ENCODE measurements at places on chromosomes 6 and 20.

DNA sequence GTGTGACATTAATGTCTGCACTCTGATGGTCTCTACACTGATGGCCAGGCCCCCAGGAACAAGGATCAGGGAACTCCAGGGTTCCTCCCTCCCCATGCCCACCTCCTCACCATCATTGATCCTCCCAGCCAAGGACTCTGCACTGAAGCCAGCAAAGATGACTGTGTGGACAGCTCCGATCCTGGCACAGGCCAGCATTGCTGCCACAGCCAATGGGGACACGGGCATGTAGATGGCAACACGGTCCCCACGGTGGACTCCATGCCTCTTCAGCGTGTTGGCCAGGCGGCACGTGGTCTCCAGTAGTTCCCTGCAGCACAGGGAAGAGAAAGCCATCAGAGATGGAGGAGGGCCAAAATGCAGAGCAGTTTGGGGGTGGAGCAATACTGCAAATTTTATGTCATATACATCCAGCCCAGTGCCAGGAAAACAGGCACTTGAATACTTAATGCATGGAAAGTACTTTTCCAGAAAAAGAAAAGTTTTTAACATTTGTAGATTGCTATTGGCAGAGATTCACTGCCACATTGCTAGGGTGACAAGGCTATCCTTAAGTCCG lies 27.2 kb downstream of the ACSS1 start:
- no peak for DNase-seq

GRCh38 chr6:41375598-41376151 lies 40.3 kb downstream of the NCR2 start:
- DNase-seq = no peak

DNA sequence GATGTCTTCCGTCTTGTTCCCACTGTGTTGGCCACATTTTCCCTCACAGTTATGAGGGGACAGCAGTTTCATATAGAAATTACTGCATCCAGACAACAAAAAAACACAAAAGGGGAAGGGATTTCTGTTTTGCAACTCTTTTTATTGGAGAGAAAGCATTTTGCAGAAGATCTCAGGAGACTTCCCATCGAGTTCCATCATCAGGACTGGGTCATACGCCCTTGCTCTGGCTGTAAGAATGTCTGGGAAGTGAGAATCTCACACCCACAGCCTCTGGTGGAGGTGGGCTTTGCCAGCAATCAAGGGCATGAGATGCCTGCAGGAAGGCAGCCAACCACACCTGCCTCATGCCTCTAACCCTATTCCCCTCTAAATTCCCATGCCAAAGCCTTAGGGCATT lies 5.8 kb upstream of the IGF2R start:
- no peak for DNase-seq

GRCh38 chr6:30219244-30219643 lies 6.0 kb upstream of the TRIM26 start:
- DNase-seq = peak; percentile 38

DNA sequence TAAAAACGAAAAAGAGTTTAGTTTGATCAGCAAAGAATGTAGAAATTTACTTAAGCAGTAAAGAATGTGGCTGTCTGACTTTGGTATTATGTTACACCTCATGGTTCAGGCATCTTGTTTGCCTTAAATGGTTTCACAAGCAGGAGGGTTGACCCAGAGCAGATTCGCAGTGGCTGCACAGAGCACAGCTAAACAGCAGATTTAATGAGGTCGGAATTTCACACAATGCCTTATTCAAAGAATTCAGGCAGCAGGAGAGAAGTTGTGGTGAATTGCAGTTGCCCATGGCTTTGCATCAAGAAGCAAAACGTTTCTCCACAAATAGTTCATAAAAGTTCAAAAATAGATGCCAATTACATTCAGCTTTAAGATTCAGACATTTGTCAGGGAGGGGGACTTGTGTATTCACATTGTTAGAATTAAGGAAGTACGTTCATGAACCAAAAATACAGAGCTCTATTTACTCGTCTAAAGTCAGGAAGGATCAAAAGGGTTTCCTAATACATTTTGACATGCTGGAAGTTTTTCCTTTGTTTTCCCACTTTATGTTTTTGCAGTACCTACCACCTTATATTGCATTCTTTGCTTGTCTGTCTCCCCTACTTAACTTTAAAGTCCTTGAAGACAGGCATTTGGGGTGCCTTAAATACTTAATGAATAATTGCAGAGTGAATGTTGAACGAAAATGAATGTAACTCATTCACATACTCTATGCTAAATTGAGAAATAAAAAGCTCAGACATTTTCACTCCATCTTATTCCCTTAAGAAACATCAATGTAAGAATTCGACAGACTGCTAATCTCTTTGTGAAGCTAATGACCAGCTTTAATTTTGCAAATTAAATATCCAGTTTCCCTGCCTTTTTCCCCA lies 1163.6 kb upstream of the CITED2 start:
- peak; percentile 48 for DNase-seq

DNA sequence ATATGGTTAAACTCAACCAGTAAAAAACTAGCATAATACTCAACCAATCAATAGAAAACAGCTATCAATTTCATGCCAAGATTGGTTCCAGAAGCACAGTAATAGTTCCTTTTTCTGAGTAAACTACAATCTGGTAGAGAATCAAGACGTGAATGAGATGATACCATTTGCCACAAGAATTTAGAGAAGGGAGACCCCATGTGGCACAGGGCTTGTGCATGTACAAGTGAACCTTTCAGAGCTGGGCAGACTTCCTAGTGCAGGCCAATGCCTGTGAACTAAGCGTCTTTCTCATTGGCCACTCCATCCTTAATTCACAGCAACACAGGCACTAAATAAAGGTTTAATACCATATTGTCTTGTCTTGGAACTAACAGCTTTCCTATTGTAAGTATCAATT lies 213.5 kb downstream of the RFPL4B start:
- DNase-seq = no peak

DNA sequence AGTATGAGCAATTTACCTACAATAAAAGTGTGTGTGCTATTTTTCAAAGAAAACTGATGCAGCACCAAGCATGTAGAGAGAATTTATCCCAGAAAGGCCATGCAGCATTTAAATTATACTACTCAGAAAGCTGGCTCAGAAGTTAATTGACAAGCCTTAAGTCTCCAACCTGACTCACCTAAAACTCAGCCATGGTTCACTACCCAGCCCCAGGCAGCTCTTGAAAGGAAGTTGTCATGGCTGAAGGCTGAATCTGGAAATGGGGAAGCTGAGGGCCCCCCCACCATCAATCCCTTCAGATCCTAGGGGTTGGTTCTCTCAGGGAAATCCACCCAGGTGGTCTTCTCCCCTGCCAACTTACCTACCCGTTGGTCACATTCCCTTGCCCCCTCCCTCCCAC lies 19.7 kb downstream of the PPIL6 start:
- peak; percentile 33 for DNase-seq

GRCh38 chr6:14026831-14027539 lies 90.6 kb upstream of the CD83 start:
- DNase-seq = no peak

DNA sequence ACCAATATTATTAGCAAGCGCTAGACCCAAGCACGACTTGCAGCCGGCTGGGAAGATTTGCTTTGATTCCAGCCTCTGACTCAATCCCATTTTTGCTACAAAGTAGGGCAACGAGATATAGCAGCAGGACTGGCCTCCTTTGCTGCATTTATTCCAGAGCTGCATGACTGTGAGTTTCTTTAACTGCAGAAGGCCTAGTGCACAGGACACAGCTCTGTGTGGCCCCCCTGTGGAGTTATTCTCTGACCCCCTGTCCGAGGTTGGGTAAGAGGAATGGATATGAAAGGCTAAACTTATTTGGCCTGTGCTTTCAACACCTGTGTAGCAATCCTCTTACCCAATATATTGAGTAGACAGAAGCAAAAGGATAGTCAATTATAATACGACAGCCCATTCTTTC lies 133.3 kb upstream of the SPTLC3 start:
- no peak for DNase-seq

DNA sequence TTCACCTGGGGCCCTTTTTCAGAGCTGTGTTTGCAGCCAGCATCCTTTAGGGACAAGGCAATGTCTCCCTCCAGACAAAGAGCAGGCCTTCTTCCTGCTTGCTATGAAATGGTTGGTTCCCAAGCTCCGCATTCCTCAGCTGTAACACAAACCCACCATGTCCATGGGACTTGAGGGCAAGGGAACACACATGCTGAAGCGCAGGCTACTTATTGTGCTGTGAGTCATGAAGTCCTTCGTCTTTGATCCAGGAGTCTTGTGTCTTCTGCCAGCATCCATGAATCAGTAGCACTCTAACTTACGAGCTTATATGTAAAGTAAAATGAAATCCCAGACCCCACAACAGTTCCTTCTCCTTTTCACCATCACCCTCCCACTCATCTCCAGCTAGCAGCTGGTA lies 59.0 kb downstream of the ANKRD60 start:
- no peak for DNase-seq

- no peak for DNase-seq
Measured at GRCh38 chr6:131053546-131054240, 9.4 kb downstream of the EPB41L2 start.

- no peak for DNase-seq
Measured at GRCh38 chr6:37171201-37171969, 1.4 kb downstream of the PIM1 start.

DNA sequence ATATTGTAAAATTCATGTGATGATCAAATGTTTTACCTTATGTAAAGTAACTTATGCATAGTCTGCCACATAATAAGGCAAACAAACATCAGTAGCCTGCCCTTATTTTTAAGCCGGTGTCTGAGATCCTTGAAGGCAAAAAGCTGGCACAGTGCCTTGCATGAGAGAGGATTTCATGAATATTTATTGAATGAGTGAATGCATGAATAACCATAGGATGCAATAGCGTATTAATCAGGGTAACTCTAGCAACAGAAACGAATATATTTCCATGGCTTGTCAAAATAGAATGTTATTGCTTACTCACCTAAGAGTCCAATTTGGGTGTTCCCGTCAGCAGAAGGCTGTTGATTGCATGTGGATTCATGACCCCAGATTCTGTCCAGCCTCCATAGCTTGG lies 34.9 kb downstream of the BTBD3 start:
- no peak for DNase-seq

GRCh38 chr20:37365760-37366638 lies 20.1 kb downstream of the SRC start:
- DNase-seq = no peak

- no peak for DNase-seq
Measured at GRCh38 chr6:163354761-163355425, 59.6 kb upstream of the QKI start.

DNA sequence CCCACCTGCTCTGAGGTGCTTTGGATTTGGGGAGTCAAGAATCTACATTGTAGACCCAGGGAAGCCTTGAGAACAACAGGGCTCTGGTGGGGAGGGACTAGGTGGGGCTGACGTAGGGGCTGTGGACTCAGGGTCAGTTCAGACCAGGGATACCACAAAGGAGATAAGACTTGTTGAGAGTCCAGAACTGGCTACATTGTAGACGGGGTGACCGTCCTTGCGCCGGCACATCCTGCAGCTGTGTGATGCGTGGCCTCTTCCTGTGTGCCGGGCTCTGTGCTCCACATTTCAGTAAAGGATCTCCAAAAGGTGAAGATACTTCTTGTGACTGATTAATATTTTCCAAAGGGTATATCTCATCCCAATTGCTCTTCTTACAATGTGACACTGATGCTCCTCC lies 9.8 kb upstream of the TLDC2 start:
- DNase-seq = no peak

DNA sequence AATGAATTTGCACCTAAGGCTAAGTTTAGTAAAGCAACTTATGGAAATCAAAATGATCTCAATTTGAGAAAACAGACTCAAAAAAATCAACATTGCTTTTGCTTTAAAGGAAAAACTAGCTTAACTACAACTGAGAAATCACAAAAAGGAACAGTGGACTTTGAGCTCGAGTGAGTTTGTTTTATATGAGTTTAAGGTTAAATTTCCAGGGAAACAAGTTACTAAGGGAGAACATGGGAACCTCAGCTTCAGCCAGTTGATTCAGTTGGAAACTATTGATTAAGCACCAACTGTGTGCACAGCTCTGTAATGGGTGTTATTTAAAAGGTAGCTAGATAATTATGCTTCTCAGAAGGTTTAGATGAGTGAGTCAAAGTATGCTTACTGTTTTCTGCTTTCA lies 85.7 kb downstream of the TBC1D7 start:
- DNase-seq = no peak

GRCh38 chr20:58300321-58300720 lies 9.2 kb upstream of the RAB22A start:
- DNase-seq = no peak

DNA sequence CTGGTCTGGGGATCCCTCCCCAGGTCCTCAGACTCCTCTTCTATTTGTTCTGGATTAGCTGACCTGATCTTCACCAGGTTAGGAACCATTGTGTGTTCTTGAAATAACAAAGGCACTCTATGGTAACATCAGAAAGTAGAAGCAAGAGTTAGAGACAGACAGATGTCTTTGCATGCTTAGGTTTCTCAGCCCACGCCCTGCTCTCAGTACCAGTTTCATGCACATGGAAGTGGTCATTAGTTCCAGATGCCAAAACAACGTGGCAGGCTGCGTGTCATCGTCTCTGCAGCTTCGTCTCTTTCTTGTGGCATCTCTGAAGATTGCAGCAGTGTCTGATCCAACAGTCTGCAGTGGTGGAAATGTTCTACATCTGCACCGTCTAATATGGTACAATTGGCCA lies 89.4 kb downstream of the PACRG start:
- DNase-seq = no peak

DNA sequence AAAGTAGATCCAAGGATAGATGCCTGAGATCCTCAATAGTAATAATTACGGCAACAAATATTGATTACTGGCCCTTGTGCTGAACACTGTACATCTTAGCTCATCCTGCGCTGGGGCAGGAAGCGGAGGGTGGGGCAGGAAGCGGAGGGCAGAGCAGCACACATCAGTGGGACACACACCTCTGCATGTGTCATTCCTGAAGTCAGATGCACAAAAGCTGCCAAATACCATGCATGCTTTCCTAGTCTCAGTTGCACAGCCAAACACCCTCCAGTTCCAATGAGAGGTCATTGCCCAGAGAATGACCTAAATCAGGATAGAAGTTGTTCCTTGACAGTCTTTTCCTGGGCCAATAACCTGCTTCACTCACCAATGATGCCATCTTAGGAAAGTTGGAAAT lies 74.4 kb upstream of the FOXC1 start:
- DNase-seq = no peak

DNA sequence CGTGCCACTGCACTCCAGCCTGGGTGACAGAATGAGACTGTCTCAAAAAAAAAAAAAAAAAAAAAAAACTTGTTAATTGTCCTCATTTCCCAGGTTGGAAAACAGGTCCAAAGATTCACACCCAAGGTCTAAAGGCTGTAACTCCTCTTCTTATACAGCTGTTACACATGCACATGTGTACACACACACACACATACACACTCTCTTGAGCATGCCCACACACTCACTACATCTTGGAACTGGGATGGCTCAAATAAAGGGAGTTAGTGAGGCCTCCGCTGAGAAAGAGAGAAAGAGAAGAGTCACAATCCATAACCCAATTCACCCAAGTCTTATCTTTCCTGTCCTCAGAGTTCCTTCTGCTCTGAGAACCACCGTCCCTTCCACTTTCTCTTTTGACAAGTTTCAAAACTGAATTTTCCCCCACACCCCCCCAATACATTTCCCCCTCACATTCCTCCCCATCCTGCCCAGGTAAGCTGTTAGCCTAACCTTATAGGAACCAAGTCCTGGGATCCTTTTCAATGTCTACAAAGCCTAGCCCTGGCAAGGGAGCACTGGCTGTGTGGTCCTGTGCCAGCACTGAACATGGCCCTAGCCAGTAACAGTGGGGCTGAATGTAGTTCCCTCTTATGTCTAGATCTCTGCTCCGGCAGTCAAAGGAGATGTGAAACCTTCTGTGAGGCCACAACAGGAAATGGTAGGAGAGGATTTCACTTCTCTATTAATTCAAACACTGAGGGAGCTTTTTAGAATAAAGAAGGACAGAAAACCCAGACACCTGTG lies 3.2 kb upstream of the HLA-DMB start:
- no peak for DNase-seq
